ENCODE measurements at places on chromosomes 2 and 18.

DNA sequence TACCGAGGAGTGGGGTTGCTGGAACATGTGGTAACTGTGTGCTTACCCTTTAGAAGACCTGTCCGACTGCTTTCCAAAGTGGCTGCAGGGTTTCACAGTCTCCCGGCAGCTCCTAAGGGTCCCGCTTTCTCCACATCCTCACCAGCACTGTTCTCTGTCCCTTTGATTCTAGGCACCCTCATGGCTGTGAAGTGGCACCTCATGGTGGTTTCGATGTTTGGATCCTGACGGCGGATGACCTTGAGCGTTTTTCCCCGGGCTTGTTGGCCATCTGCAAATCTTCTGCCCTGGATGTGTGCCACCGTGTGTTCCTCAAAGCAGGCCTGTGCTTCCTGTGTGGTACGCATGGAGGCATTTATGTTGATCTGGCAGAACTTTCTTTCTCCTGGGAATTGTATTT lies 292.5 kb upstream of the HDAC4 start:
- DNase-seq = no peak

GRCh38 chr2:38159191-38159590 lies 83.2 kb upstream of the CYP1B1 start:
- DNase-seq = no peak

GRCh38 chr2:7452110-7452876 lies 535.1 kb downstream of the RNF144A start:
- no peak for DNase-seq

DNA sequence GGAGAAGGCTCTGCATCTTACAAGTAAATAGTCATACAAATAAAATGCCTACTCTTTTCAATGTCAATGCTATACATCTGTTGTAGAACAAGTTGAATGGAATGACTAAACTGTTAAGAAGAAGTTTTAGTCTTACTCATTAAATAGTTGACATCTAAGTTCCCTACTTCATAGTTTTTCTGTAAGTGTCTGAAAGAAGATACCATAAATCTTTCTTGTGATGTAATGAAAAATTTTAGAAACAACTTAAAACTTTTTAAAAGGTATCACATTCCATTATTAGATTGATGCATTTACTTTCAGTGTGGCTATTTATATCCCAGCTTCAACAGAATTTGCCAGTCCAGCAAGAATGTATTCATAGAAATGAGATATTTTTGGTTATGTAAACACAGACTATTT lies 185.2 kb upstream of the EPC2 start:
- no peak for DNase-seq

DNA sequence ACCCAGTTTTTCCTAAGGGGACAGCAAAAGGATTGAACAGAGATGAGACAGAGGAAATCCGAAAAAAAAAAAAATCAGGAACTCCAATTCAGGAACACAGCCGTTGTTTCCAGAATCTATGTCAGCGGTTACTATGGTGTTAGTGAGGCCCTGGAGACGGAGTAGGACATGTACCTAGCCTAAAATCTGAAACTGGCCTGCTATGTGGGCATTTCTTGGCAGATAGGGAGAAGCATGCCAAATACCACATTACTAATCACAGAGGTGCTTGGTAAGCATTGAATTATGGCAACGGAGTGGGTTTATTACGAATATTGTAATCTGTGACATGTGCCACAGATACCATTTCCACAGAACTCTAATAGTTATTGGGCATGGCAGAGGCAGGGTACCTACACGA lies 530.6 kb downstream of the CCDC85A start:
- no peak for DNase-seq

GRCh38 chr2:214730800-214731407 lies 78.6 kb downstream of the BARD1 start:
- DNase-seq = no peak
